Naive B cell (primary cell): ENCODE measurements at places on chromosomes 7 and 10.

DNA sequence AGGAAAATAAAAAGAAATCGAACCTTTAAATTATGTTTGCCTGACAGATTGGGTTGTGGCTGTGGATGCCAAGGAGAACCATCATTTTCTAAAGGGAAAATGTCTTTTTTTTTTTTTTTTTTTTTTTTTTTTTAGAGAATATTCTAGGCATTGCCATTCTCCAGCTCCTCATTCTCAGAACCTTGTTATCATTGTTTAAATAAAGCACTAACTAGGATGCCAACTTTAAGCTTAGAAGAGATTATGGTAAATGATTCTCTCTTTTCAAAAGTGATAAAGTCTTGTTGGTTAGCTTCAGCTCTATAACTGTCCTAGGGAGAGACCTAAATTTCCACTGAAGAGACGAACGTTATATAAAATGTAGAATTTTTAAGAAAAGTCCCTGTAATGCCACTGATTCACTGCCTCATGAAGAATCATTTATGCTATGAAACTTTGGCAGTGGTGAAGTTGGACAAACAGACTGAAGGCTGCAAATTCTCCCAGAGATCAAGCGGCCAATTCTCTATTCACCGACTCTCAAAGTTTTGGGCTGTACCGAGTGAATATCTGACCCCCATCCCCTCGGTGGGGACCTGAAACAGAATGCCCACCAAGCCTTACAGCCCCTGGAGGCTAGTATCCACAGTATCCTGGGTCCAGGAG lies 207.9 kb upstream of the PITRM1 start:
- no peak overlapping the region for H3K4me3 ChIP-seq
- no peaks in the 10 kb centered on the region for H3K4me1 ChIP-seq
- no peak for DNase-seq
- peaks cover 4% of the 10 kb centered on the region for H3K27me3 ChIP-seq
- no peak overlapping the region for H3K27ac ChIP-seq

DNA sequence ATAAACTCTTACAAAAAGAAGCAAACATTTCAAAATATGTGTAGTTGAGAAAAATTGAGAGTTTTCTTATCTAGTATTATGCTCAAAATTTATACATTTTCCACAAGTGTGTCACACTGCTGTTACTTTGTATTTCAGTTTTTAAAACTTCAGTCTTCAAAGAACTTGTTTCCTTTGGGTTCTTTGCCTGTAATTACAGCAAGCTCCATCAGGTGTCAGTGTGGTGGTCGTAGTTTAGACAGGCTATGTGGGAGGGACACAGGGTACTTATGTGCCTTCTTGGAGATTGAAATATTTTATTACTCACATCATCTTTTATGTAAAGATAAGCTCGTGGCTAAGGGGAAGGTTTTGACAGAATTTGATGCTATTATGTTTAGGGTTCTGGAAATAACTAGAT lies 360.5 kb downstream of the FGFR2 start:
- H3K27ac ChIP-seq = no peak overlapping the region
- H3K27me3 ChIP-seq = no peaks in the 10 kb centered on the region
- no peak overlapping the region for H3K4me3 ChIP-seq
- H3K4me1 ChIP-seq = no peaks in the 10 kb centered on the region
- no peak for DNase-seq
- peaks cover 16% of the 10 kb centered on the region for H3K36me3 ChIP-seq

- peaks cover 19% of the 10 kb centered on the region for H3K27me3 ChIP-seq
- H3K4me3 ChIP-seq = no peak overlapping the region
- DNase-seq = no peak
- no peak overlapping the region for H3K27ac ChIP-seq
These were observed 80.3 kb downstream of the WDR11 start for GRCh38 chr10:120931423-120931822.

- no peaks in the 10 kb centered on the region for H3K36me3 ChIP-seq
- H3K4me3 ChIP-seq = no peak overlapping the region
- H3K27ac ChIP-seq = no peak overlapping the region
- DNase-seq = no peak
These were observed 472.5 kb upstream of the GHITM start for GRCh38 chr10:83666762-83667161.

DNA sequence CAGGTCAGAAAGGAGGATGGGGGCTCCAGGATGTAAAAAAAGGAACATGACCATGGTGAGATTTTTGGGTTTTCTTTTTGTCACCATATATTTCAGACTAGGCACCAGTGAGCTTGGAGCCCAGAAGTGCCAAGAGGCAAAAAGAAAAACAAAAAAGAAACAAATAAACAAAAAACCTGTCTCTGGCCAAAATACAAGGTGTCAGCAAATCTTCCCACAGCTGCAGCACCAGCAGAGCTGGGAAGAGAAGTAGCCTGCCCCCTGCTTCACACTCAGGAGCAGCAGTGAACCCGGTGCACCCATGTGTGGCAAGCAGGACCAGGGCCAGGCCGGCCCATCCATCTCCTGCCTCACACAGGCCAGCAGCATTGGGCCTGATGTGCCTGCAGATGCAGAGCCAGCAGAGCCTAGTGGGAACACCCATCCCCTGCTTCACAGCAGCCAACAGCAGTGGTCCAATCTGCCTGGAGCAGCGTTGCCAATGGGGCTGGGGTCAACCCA lies 34.7 kb upstream of the C10orf71 start:
- no peak for DNase-seq
- no peak overlapping the region for H3K4me3 ChIP-seq
- no peaks in the 10 kb centered on the region for H3K27me3 ChIP-seq
- peaks cover 18% of the 10 kb centered on the region for H3K36me3 ChIP-seq
- no peaks in the 10 kb centered on the region for H3K4me1 ChIP-seq
- H3K27ac ChIP-seq = no peak overlapping the region

GRCh38 chr7:90626013-90626412 lies 29.9 kb downstream of the CDK14 start:
- DNase-seq = no peak
- H3K27me3 ChIP-seq = no peaks in the 10 kb centered on the region
- H3K4me3 ChIP-seq = no peak overlapping the region
- H3K36me3 ChIP-seq = no peaks in the 10 kb centered on the region
